ENCODE measurements at places on chromosomes 3 and 15. TPM values are rescaled to one million over a fixed set of nuclear protein-coding genes. Genes with fewer than 3 reads are reported as not detected.

GRCh38 chr3:175426805-175427204 is 567.7 kb downstream of the NAALADL2 start:
- H3K27me3 ChIP-seq: no peaks in the 10 kb centered on the region
- DNase-seq: no peak
- H3K27ac ChIP-seq: no peak overlapping the region
- no peak overlapping the region for H3K4me3 ChIP-seq

DNA sequence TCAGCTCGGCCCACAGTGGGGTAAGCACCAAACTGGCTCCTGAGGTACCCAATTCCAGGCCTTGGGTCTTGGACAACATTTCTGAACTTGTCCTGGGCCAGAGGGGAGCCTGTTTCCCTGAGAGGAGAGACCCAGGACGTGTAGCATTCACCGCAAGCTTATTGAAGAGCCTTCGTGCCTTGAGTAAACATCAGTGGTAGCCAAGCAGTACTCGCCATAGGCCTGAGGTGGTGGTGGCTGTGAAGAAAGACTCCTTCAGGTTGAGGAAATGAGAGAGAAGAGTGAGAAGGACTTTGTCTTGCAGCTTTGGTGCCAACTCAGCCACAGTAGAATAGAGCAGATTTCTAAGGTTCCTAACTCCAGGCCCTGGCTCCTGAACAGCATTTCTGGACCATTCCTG is 50.2 kb downstream of the NUDT16 start:
- H3K27ac ChIP-seq: no peak overlapping the region
- no peaks in the 10 kb centered on the region for H3K27me3 ChIP-seq
- DNase-seq: no peak
- no peak overlapping the region for H3K4me3 ChIP-seq

DNA sequence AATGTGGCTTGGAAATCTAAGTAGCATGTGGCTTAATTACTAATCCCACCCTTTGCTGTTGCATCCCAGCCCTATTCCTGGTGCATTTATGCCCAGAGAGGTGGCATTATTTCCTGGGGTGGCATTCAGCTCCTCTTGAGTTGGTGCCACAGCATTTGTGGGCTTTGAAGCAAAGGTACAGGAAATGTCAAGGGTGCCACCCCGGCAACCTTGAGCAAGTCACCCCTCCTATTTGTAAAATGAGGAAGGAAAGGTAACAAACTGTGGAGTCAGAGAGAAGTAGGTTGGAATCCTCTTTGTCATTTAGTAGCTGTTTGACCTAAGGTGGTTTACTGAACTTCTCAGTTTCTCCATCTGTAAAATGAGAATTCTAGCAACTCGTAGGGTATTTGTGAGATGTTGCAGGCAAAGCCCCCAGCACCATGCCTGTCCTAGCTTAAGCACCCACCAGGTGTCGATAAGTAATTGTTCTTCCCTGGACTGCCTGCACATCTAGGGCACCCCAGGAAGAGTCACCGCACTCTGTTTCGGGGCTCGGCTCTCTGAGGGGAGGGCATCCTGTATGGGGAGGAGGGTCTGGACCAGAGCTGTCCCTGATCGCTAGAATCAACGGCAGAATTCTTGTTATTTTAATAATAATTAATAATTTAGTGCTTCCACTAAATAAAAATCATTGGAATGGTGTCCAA is 17.1 kb downstream of the ISG20 start:
- no peak for DNase-seq
- H3K4me3 ChIP-seq: no peak overlapping the region
- no peak overlapping the region for H3K27ac ChIP-seq

GRCh38 chr15:26926081-26926480 is 44.9 kb upstream of the GABRG3 start:
- DNase-seq: no peak
- H3K27ac ChIP-seq: no peak overlapping the region
- no peaks in the 10 kb centered on the region for H3K27me3 ChIP-seq
- H3K36me3 ChIP-seq: no peaks in the 10 kb centered on the region
- H3K4me3 ChIP-seq: no peak overlapping the region

DNA sequence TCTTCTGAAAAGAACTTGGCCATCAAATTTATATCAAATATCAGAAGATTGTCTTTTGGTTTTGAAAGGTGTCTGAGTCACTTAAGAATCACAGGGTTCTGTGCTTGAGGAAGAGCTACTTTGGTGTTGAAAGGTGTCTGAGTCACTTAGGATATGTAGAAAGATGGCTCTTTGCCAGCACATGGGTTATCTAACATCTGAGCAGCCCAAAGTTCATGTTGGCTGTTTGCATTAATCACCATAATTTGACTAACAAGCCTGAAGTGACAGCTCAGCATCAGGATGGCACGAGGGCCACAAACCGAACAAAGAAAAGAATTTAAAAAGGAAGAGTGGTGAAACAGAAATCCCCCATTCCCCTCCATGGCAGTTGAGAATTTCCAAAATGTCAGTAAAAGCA is 190.5 kb upstream of the CMC1 start:
- no peak for DNase-seq
- peaks cover 26% of the 10 kb centered on the region for H3K4me1 ChIP-seq
- H3K27me3 ChIP-seq: peaks cover 3% of the 10 kb centered on the region
- H3K36me3 ChIP-seq: peaks cover 3% of the 10 kb centered on the region
- peak overlapping the region; percentile 22 for H3K27ac ChIP-seq

GRCh38 chr3:82940124-82940523 is 1178.7 kb upstream of the GBE1 start:
- DNase-seq: no peak
- peaks cover 47% of the 10 kb centered on the region for H3K36me3 ChIP-seq
- H3K4me1 ChIP-seq: no peaks in the 10 kb centered on the region
- H3K27ac ChIP-seq: no peak overlapping the region
- H3K27me3 ChIP-seq: no peaks in the 10 kb centered on the region
- no peak overlapping the region for H3K4me3 ChIP-seq

GRCh38 chr3:168251371-168251770 is 155.6 kb upstream of the GOLIM4 start:
- no peak for DNase-seq
- H3K27me3 ChIP-seq: peaks cover 33% of the 10 kb centered on the region
- peak overlapping the region; percentile 89 for H3K4me3 ChIP-seq
- peaks cover 35% of the 10 kb centered on the region for H3K4me1 ChIP-seq

GRCh38 chr15:66935688-66936087 is 129.7 kb upstream of the SMAD3 start:
- H3K4me3 ChIP-seq: no peak overlapping the region
- peaks cover 16% of the 10 kb centered on the region for H3K4me1 ChIP-seq
- no peak for DNase-seq
- peaks cover 33% of the 10 kb centered on the region for H3K36me3 ChIP-seq
- no peak overlapping the region for H3K27ac ChIP-seq
- no peaks in the 10 kb centered on the region for H3K27me3 ChIP-seq

GRCh38 chr3:107425033-107425432 is 47.8 kb downstream of the CCDC54 start:
- no peak for DNase-seq

DNA sequence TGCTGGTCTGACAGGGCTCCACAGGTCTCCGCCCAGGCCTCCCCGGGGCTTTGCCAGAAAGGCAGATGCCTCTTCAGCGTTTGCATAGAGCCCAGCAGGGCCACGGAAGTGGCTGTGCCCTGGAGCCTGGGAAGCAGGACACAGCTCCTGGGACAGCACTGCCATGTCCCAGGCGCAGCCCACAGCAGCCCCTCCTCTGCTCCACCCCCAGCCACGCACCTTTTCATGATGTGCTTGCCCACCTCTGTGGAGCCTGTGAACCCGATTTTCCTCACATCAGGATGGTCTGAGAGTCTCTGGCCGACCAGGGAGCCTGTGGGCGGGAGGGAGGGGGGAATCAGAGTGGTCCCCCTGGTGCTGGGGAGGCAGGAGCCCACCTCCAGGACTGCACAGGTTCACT is 33.9 kb upstream of the SLC41A3 start:
- no peaks in the 10 kb centered on the region for H3K36me3 ChIP-seq
- H3K27ac ChIP-seq: no peak overlapping the region
- H3K4me1 ChIP-seq: no peaks in the 10 kb centered on the region
- H3K4me3 ChIP-seq: no peak overlapping the region

- no peak overlapping the region for H3K27ac ChIP-seq
- H3K27me3 ChIP-seq: no peaks in the 10 kb centered on the region
- no peaks in the 10 kb centered on the region for H3K36me3 ChIP-seq
- H3K4me3 ChIP-seq: no peak overlapping the region
Observed at GRCh38 chr15:59736181-59736580, 47.1 kb upstream of the BNIP2 start.

DNA sequence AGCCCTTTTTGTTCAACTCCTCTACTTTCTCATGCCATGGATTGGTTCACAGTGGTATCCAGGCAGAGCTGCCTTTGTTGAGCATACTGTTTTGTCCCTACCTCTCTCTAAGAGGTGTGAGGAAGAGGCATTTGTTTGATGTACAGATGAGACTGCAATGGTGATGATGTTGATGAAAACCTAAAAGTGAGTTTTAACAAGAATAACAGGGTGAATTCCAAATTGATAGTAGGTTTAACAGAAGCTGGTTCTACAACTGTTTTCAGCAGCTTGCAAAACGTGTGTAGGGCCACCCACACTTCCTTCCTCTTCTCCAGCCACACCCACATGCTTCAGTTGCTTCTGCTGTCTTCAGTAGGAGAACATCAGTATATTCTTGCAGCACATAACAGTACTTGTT is 10.2 kb downstream of the SNRK start:
- no peak overlapping the region for H3K27ac ChIP-seq
- no peak overlapping the region for H3K4me3 ChIP-seq
- no peaks in the 10 kb centered on the region for H3K27me3 ChIP-seq

DNA sequence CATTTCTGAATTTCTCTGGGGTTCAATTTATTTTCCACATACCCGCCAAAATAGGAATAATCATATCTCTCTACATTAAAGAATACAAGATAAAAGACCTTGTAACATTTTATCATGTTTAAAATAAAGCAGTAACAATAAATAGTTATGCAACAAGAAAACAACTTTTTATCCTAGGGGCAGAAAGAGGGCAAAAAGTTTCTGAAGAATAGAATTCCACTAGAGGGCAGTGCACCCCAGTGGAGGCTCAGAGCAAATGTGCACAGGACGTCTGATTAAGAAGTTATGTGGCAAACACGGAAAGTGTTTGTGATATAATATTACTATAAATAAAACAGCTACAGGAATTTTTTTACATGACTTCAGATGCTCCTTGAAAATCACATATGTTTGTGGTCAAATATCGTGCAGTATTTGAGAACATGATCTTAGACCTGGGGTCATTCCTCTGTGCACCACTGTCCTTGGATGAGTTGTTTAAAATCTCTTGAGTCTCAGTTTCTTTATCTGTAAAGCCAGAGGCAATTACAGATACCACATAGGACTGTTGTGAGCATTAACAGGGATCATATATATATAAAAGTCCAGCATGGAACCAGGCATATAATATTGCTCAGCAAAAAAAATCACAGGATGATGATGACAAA is 13.2 kb upstream of the PIK3R4 start:
- peak; percentile 39 for DNase-seq
- H3K4me1 ChIP-seq: peaks cover 9% of the 10 kb centered on the region
- no peaks in the 10 kb centered on the region for H3K36me3 ChIP-seq
- no peaks in the 10 kb centered on the region for H3K27me3 ChIP-seq

DNA sequence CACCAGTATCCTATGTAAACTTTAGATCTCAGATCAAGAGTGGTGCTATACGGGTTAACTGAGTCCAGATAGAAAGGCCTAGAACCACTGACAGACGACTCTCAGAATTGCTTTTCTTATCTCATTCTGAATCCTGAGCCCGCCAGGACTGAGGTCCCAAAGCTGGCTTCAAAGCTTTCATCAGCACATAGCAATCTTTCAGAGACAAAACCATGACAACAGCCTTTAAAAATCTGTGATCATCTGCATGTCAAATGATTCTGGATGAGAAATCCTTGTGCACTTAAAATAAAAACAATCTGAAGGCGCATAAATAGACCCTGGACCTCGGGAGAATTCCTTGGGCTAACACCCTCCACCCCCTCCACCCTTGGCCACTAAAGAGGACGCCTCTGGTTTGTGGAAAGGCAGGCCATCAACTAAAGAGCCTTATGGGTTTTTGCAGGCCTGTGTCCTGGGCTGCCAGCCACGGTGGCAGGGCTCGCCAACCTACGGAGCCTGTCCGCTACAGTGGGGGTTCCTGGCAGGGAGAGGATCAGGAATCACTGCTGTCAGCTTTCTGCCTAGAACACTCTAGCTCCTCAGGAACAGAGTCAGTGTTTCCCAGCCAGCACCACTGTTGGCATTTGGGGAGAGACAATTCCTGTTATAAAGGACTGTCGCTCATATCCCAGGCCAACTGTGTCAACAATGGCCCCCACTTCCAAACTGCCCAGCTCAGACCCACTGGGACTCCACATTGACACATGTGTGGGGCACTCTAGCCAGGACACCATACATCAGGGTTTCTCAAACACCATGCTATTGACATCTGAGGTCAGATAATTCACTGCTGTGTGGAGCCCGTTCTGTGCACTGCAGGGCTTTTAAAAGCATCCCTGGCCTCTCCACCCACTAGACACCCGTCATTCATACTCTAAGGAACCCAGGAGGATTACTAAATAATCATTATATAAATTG is 20.2 kb downstream of the TLE3 start:
- no peak for DNase-seq
- H3K27me3 ChIP-seq: no peaks in the 10 kb centered on the region
- H3K36me3 ChIP-seq: peaks cover 45% of the 10 kb centered on the region
- H3K4me1 ChIP-seq: peaks cover 63% of the 10 kb centered on the region
- H3K4me3 ChIP-seq: no peak overlapping the region

DNA sequence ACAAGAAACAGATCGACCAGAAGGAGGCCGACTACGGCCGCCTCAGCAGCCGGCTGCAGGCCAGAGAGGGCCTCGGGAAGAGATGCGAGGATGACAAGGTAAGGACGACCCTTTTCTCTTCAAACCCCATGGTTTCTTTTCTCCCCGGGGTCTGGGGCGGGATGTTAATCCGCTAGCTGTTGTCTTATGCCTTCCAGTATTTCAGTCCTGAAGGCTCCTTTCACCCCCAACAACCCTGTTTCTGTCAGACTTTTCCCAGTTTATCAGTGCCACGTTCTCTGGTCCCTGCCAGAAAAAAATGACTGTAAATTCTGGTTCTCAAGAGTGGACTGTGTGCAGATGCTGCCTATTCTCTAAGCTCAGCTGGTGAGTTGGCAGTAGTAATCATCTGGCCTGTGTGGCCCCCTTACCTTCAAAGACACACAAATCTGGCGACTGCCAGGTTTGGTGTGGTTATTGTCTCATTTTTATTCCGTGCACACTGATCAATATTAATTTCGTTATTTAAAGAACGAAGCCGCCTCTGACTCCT is 806 bp downstream of the GOLM2 start:
- peak overlapping the region; percentile 97 for H3K27ac ChIP-seq
- DNase-seq: no peak
- peaks cover 27% of the 10 kb centered on the region for H3K4me1 ChIP-seq
- no peaks in the 10 kb centered on the region for H3K27me3 ChIP-seq
- peaks cover 11% of the 10 kb centered on the region for H3K36me3 ChIP-seq
- peak overlapping the region; percentile 93 for H3K4me3 ChIP-seq

GRCh38 chr3:38133209-38133556 is 3.7 kb downstream of the ACAA1 start:
- no peak overlapping the region for H3K4me3 ChIP-seq
- peaks cover 31% of the 10 kb centered on the region for H3K36me3 ChIP-seq
- H3K4me1 ChIP-seq: peaks cover 23% of the 10 kb centered on the region
- no peaks in the 10 kb centered on the region for H3K27me3 ChIP-seq
- H3K27ac ChIP-seq: no peak overlapping the region

GRCh38 chr15:40959331-40960141 is 6.3 kb downstream of the CHAC1 start:
- peak; percentile 50 for DNase-seq
- no peaks in the 10 kb centered on the region for H3K27me3 ChIP-seq
- peak overlapping the region; percentile 3 for H3K27ac ChIP-seq
- peaks cover 10% of the 10 kb centered on the region for H3K36me3 ChIP-seq

AP2M1 gene
- total RNA-seq: 383 TPM

SLC9C1 gene
- 2.5 TPM for total RNA-seq

FAM174B gene
- 22.1 TPM for total RNA-seq

UBE2Q2 gene
- 26.1 TPM for total RNA-seq

NBEAL2 gene
- 64.0 TPM for total RNA-seq

P3H2 gene
- total RNA-seq: 36.2 TPM

CCK gene
- 0.50 TPM for total RNA-seq

SIDT1 gene
- 0.22 TPM for total RNA-seq

ADAMTSL3 gene
- 1.1 TPM for total RNA-seq

DPPA2 gene
- total RNA-seq: 15.0 TPM

SAMMSON gene
- 0.13 TPM for total RNA-seq

Measured in WTC11 (cell line).